ENCODE measurements at places on chromosomes 7 and 10.
A peak's percentile ranks its signal among the peaks of the same experiment; 100 is the strongest.

DNA sequence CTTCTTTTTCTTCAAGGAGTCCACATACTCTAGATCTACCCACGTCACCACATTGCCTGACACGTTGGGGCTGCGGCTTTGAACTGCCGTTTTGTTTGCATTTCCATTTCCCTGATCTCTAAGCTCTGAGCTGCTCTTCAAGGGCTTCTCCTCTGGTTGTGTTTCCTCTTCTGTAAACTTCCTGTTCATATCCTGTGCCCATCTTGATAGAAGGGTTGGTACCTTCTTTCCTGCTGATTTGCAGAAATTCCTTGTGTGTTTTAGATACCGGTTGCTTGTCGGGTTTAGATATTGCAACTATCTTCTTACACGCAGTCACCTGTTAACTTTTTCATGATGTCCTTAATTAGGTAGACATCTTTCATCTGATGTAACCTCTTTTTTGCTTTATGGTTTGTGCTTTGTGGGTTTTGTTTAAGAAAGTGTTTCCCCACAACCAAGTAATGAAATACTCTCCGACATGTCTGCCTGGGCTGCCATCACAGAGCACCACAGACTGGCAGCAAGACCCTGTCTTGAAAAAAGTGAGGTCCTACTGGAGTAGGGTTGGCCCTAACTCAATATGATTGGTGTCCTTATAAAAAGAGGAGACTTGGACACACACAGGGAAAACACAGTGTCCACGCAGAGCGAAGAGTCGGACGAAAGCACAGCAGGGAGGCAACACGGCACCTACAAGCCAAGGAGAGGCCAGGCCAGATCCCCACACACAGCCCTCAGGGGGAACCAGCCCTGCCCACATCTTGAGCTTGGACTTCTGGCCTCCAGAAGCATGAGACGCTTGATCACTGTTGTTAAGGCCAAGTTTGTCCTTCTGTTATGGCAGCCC, 99.1 kb upstream of the PDGFA start:
- DNase-seq: no peak

- no peak for DNase-seq
Measured at GRCh38 chr7:106965108-106965507, 79.4 kb upstream of the PRKAR2B start.

DNA sequence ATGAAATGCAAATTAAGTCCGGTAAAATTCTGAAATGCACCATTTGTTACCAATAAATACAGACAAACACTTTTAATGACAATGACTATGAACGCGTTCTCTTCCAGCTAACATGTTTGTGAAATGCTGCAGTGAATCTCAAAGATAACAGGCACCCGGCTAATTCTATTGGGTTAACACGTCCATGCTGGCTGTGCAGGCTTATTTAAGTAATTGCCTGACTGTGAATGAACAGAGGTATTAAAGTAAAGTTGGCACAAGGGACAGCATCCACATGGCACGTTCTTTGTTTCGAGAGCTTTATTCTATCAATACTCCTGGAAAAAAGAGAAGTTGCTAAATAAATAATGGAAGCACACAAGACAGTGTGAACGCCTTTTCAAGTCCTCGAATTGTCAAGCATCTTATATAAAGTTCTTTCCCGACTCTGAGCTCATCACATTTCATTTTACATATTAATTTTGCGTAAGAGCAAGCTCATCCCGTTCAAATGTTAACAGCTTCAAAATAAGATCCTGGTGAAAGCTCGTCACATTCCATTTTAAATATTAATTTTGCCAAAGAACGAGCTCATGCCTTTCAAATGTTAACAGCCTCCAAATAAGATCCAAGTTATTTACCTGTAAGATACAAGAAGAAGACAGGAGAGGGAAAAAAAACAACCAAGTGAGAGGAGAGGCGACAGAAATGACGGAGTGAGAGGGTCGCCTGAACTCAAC, 111.3 kb upstream of the RHEB start:
- DNase-seq: no peak

GRCh38 chr10:73762915-73763314, 18.7 kb downstream of the SEC24C start:
- no peak for DNase-seq

- DNase-seq: peak; percentile 85
Measured at GRCh38 chr7:43590862-43591557, 8.1 kb downstream of the STK17A start.

GRCh38 chr10:103502849-103503660, 9.6 kb downstream of the NEURL1 start:
- DNase-seq: no peak

DNA sequence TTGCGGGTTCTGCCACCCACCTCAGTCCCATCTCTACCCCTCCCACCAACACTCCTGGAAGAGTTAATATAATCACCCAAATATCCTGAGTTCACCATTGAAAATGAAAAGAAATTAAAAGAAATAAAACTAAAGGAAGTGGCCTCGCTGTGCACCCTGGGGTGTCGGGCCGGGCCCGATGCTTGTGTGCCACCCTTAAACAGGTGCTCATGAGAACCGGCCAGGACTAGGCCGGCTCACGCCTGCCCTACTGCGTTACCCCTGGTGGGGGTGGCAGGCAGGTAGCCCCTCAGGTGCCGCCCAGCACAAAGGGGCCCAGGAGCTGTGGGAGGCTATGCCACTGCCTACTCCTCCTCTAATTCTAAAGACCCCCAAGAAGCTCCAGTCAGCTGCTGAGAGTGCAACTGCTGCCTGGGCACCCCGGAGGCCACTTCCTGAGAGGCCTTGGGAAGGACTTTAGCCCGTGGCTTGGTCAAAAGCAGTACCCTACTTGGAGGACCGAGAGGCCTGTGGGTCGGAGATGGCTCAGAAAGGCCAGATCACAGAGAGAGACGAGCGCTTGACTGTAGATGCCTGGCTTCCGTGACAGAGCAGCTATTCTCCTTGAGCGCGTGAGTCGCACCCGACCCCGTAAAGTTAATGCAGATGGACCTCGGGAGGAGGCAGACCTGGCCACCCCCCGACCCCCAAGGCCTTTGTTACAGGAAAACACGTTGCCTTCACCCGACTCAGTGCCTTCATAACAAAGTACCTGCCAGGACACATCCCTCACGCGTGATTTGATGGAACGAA, 51.0 kb upstream of the PPP2R2D start:
- no peak for DNase-seq

GRCh38 chr7:108132551-108133265, 2.5 kb upstream of the LAMB4 start:
- no peak for DNase-seq

DNA sequence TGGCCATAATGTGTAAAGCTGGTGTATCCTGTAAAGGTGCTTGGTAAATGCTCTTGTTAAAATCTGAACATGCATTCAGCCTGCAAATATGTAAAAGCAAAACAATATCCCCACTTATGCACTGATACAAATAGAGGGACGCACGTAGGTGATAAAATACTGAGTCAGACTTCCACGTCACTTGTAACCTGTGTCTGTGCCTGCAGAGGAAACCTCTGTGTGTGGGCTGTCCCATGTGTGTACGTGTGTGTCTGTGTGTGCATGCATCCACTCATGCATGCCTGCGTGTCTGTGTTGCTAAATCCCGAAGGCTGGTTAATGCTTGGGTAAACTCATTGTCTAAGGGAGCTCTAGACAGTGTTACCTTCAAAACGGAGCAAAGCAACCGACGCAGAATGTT, 68.9 kb downstream of the KLF6 start:
- no peak for DNase-seq

- no peak for DNase-seq
Measured at GRCh38 chr10:623477-624311, 65.8 kb downstream of the DIP2C start.

GRCh38 chr10:17240616-17241015, 12.6 kb downstream of the VIM start:
- no peak for DNase-seq

- no peak for DNase-seq
Measured at GRCh38 chr10:88735661-88736060, 24.2 kb upstream of the LIPN start.

DNA sequence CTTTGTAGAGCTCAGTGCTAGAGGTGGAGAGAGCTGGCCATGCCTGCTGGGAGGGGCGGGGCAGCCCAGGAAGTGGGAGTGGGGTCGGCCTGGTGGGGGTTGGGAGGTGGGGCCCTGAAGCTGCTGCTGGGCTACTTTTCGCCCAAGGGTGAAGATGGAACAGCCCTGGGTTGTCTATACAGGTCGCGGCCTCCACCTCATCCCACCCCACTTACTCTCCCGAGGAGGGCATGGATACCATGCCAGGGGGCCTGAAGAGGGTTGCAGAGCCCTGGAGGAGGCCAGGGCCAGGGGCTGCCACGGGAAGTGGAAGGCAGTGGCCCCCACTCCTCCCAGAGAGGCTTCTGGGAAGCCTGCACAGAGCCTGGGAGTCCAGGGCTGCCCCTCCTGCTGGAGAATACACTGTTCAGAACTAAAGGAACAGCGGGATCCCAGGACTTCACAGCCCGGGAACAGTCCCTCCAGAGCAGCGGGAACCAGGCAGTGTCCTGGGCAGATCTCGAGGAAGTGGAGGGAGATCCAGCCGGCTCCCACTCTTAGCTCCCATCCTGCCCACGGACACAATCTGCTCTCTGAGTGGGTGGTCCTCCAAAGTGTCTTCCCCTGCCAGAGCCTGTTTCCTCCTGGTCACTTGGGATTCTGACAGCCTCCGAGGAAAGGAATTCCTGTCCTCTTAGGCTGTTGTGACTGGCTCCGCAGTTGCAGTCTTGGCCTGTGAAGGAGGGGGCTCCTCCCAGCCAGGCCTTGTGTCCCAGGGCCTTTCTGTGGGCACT, 23.5 kb downstream of the MAT1A start:
- DNase-seq: no peak

- DNase-seq: no peak
Measured at GRCh38 chr10:90319188-90319914, 538.5 kb downstream of the HTR7 start.

- no peak for DNase-seq
Measured at GRCh38 chr7:140485500-140486265, 6.4 kb upstream of the MKRN1 start.

DNA sequence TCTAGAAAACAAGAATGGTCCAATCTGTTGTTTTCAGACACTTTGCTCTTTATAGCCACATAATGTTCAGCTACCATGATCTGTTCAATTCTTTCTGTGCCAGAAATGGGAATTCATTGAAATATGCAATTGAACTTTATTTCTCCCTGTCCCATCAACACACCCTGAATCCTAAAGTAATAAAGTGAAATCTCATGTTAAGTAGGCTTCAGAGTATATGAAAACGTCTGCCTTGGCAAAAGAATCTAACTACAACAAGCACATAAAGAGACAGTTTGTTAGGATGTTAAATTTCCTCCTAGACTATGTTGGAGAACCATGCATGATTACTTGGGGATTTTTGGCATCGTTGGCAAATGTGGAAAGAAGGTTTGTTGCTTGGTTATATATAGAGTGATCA, 722.7 kb downstream of the XPNPEP1 start:
- no peak for DNase-seq

DNA sequence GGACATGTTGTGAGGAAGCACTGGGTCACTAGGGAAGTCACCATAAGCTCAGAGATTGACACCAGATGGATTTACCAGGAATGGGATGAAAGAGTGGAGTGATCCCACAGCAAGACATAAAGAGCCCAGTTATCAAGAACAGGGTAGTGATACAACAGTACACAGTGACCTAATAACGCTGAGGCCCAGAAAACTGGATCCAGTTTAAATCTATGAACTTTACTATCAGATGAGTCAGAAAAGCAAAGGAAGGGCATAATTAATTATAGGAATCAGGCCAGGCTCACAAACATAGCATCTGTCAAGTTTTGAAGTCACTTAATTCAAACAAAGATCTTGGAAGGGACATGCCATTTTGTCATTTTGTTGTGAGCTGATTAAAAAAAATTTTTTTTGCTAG, 73.5 kb downstream of the LRRN3 start:
- DNase-seq: no peak

DNA sequence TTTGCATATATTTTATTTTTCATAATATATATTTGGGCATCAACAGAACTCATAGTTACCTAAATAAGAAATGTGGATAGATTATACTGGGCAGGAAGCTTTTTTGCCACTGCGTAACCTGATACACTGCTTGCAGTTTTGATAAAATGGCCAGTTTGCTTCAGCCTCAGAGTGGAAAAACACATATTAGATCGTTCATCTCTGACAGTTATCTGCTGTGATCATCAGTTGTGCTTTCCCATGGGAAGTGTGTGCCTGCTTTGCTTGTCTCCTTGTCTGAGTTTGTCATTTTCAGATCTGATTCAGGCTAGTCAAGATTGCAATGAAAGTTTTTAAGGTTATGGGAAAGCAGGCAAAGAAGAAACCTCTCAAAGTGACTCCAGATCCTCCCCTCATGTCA, 54.0 kb downstream of the ADAM12 start:
- DNase-seq: no peak

DNA sequence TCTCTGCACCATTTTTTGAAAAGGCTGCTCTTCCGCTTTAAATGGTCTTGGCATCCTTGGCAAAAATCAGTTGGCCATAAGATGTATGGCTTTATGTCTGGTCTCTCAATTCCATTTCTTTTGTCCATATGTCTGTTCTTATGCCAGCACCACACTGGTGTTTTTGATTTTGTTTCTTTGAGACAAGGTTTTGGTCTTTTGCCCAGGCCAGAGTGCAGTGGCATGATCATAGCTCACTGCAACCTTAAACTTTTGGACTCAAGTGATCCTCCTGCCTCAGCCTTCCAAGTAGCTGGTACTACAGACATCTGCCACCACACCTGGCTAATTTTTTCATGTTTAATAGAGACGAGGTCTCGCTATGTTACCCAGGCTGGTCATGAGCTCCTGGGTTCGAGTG, 48.5 kb downstream of the ANLN start:
- no peak for DNase-seq

GRCh38 chr10:47053081-47053798, 142.0 kb downstream of the PTPN20 start:
- no peak for DNase-seq

DNA sequence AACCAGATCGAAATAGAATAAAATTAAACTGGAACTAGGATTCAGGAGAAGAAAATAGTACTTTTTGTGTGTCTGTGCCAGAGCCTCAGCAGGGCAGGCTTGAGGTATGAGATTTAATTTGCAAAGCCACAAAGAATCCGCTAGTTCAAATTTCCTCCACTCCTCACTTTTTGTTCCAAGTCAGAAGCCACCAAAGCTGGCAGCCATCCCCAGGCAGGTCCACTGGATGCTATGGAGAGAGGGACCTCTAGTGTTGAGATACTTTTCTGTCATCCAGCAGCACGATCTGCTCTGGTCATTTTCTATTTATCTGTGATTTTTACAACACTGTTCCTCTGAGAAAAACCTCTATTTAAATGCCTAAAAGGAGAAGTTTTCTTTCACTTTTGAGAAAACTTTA, 147.9 kb upstream of the FRMD4A start:
- DNase-seq: no peak

- no peak for DNase-seq
Measured at GRCh38 chr7:15821484-15822427, 135.3 kb upstream of the MEOX2 start.

- DNase-seq: no peak
Measured at GRCh38 chr10:30172673-30173072, 113.3 kb upstream of the JCAD start.

Data from GM12864 (cell line).